Activated naive CD8-positive, alpha-beta T cell treated with anti-CD3 and anti-CD28 coated beads, Interleukin-2, amount 10 ng/mL, durations not matched to agents 7 days and 5 days (primary cell): ENCODE measurements at places on chromosomes 13 and 19. TPM values are rescaled to one million over a fixed set of nuclear protein-coding genes. Genes with fewer than 3 reads are reported as not detected.
A peak's percentile ranks its signal among the peaks of the same experiment; 100 is the strongest.

DIRAS1 gene
- not detected for total RNA-seq

TUBA3C gene
- not detected for total RNA-seq

SPRED3 gene
- 2.6 TPM for total RNA-seq

ERICH6B gene
- not detected for total RNA-seq

GNA15 gene
- 17.9 TPM for total RNA-seq

KLK3 gene
- total RNA-seq, result not detected

C19orf67 gene
- not detected for total RNA-seq

- DNase-seq, result no peak
Observed at GRCh38 chr13:66543780-66544179, 686.4 kb downstream of the PCDH9 start.

- DNase-seq, result no peak
Observed at GRCh38 chr13:48977286-48977625, 1.5 kb downstream of the FNDC3A start.

- DNase-seq, result peak; percentile 63
Observed at GRCh38 chr13:105139380-105140285, 1395.8 kb downstream of the EFNB2 start.
